SK-MEL-5 (cell line): ENCODE measurements at places on chromosomes 11 and 22. TPM values are rescaled to one million over a fixed set of nuclear protein-coding genes. Genes with fewer than 3 reads are reported as not detected.
A peak's percentile ranks its signal among the peaks of the same experiment; 100 is the strongest.

DNA sequence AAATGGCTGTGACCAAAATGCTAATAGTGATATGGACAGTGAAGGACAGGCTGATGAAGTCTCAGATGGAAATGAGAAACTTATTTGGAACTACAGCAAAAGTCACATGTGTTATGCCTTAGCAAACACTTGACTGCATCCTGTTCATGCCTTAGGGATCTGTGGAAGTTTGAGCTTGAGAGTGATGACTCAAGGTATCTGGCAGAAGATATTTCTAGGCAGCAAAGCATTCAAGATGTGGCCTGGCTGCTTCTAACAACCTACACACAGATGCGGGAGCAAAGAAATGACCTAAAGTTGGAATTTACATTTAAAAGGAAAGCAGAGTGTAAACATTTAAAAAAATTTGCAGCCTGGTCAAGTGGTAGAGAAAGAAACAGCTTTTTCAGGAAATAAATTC, 28.1 kb upstream of the CD81 start:
- no peak for DNase-seq

DNA sequence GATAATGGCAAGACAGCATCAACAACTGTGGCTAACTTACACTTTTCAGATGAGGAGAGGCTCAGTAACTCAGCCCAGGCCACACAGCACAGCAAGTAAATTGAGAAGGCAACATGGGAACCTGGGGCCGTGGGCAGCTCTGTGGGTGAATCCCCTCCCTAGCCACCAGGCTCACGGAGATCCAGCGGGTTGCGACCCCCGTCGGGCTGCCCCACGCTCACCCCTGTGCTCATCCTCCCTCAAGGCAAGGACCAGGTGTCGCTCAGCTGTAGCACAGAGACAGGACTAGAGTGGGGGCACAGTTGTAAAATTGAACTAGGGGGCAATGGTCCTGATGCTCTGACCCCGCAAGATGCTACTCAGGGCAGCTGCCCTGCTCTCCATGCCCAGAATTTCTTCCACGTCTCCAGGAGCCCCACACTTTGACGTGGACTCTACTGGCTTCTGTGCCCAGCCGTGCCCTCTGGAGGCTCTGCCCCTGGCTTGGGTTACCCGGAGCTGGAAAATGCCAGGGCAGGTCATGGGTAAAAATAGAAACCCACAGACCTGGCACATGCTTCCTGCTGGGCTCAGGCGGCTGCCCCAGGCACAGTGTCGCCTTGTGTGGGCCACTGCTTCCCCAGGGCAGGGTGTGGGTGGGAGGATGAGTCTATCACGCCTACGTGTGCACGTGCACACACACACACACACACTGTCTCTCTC, 9.0 kb downstream of the TUBA8 start:
- peak; percentile 62 for DNase-seq

CDON gene
- total RNA-seq, result 8.0 and 8.6 TPM in 2 replicates

DNA sequence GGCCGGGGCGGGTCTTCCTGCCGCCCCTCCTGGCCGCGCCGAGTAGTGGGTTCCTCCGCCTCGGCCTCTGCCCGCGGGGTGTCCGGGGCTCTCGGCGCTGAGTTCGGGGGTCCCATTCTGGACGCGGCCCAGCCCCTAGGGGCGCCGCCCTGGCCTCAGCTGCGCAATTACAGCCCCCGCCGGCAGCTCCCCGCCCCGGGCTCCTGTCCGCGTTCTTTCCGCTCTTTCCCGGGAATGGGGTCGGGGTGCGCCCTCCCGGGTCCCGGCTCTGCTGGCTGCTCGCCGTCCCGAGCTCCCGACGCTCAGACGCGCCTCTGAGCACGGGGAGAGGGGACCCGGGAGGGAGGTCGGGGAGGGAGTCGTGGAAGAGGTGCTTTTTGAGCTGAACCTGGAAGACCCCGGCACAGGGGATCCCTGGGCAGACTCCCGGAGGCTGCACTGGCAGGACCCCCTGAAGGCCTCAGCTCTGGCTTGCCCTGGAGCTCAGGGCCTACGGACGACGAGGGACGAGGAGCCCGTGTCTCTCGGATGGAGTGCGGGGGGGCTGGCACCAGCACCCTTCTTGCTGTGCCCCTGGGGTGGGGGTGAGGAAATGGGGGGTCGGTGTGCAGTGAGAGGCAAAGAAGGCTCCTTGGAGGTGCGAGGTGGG, 558 bp downstream of the TSPAN4 start:
- no peak for DNase-seq
